ENCODE measurements at places on chromosomes 3 and 15.

- no peak for DNase-seq
These were observed 842.8 kb upstream of the EPHA6 start for GRCh38 chr3:95971573-95971972.

DNA sequence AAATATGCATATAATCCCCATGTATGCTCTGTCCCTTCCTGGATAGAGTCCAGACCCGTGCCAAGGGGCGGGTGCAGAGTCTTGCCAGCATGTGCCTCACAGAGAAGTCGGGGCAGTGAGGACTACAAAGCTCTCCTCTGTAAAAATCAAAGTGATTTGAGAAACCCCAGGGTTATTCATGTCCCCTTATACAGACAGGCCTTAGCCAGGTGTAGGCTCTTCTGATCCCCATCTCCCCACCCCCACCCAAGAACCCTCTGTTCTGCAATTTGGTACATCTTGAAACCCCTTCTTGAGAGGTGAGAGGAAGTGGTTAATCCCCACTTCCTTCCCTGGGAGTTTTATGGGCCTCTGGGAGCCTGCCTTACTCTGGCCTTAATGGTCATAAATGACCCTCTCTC, 24.7 kb downstream of the TRIM71 start:
- DNase-seq, result no peak

- no peak for DNase-seq
These were observed 118.5 kb downstream of the OPA1 start for GRCh38 chr3:193711523-193711963.

- DNase-seq, result no peak
These were observed 7.0 kb upstream of the VIPR1 start for GRCh38 chr3:42495393-42495792.

GRCh38 chr3:151085889-151086483, 522 bp downstream of the MED12L start:
- DNase-seq, result peak; percentile 25

DNA sequence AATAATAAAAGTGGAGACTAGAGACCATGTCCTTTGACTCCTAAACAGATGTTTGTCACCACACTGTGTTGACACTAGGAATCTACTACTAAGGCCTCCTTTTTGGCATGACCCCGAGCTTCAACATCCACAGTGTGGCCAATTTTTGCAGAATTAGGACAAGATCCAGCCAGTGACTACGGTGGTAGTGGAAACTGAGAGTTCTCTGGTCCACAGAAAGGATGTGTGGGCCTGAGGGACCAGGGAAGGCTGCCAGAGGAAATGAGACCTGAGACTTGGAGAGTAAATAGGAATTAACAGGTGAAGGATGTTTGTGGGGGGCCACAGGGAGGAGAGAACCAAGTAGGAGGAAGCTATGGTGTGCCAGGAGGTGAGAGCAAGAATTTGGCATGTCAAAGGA, 122.7 kb downstream of the CHCHD6 start:
- DNase-seq, result no peak

- no peak for DNase-seq
These were observed 21.3 kb downstream of the ADGRG7 start for GRCh38 chr3:100630664-100631063.

DNA sequence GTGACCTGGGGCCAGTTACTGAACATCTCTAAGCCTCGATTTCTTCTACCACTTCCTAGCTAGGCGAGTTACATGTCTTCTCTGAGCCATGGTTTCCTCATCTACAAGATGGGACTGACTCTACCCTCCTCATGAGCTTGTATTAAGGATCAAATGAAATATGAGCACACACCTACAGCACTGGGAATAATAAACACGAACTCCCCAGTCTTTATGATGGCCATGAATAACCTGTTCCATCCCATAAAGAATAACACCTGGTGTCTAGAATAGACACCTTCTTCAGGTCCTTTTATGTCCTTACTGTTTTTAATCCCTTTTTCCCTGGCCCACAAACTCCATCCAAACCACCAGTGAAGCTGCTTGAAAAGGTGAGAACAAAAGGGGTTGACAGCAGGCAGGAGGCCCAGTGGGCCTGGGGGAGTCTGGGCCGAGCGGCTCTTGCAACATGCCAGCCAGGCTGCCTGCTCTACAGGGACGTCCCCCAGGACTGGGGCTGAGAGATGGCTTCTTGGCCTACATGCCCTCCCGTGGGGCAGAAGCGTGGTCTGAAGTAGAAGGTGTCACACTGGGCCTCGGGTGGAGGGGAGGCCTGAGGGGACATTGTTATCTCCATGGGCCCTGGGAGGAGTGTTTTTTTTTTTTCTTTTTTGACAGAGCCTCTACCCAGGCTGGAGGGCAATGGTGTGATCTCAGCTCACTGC, 178.2 kb downstream of the RAB11A start:
- DNase-seq, result no peak

DNA sequence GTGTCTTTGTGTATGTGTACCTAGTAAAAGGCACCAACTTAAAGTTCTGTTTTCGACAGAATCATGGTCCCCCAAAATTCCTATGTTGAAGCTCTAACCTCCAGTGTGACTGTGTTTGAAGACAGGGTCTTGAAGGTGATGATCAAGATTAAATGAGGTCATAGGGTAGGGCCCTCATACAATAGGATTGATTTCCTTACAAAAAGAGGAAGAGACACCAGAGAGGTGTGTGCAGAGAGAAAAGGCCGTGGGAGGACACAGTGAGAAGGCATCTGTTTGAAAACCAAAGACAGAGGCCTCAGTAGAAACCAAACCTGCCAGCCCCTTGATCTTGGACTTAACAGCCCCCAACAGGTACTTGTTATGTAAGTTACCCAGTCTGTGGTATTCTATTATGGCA, 52.0 kb upstream of the CORO2B start:
- no peak for DNase-seq

DNA sequence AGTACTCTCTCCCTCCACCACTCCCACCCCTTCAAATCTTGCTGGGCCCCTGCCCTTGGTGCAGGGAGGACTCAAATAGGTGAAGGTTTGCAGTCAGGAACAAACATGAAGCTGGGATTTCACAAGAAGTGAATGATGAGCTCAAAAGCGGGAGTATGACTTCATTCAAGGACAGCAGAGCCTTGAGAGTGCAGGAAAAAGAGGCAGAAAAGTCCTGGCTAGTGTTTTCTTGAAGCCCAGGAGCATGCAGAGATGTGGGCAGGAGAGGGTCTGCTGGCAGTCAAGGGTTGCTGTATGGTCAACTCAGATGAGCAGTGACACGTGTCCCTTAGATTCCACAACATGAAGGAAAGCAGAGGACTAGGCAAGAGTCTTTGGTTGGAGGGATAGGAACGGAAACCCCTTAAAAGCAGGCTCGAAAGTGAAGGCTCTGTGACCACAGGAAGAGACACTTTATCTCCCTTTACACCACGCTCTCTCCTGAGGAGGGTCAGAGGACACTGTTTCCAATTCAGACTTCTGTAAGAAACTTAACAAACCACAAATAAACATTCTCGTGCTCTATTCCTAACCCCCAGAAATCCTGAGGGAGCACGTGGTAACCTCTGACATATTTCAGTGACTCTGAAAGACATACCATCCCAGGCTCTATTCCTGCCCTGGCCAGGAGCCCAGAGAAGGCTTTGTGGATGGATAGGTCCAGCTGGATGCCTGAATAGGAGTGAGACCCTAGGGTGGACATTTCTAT, 168.0 kb upstream of the NDN start:
- DNase-seq, result no peak

- DNase-seq, result no peak
These were observed 123.2 kb downstream of the DNAJB8 start for GRCh38 chr3:128343287-128344051.

DNA sequence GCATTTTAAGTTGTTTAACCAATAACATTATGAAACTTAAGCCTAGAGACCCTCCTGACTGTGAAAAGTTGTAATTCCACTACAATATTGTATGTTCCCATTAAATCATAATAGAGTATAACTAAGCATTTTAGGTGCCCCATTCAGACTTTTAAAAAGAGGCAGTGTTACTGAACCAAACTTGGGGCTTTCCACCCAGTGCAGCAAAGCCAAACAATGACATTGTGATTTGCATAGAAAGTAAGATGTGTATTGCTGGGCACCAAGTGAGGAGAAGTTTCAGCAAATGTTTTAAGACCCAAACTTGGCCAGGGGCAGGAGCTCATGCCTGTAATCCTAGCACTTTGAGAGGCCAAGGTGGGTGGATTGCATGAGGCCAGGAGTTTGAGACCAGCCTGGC, 706.2 kb downstream of the GRM7 start:
- DNase-seq, result no peak

GRCh38 chr15:96416934-96417759, 86.6 kb downstream of the NR2F2 start:
- no peak for DNase-seq

GRCh38 chr15:70337277-70338186, 239.8 kb upstream of the TLE3 start:
- DNase-seq, result no peak

DNA sequence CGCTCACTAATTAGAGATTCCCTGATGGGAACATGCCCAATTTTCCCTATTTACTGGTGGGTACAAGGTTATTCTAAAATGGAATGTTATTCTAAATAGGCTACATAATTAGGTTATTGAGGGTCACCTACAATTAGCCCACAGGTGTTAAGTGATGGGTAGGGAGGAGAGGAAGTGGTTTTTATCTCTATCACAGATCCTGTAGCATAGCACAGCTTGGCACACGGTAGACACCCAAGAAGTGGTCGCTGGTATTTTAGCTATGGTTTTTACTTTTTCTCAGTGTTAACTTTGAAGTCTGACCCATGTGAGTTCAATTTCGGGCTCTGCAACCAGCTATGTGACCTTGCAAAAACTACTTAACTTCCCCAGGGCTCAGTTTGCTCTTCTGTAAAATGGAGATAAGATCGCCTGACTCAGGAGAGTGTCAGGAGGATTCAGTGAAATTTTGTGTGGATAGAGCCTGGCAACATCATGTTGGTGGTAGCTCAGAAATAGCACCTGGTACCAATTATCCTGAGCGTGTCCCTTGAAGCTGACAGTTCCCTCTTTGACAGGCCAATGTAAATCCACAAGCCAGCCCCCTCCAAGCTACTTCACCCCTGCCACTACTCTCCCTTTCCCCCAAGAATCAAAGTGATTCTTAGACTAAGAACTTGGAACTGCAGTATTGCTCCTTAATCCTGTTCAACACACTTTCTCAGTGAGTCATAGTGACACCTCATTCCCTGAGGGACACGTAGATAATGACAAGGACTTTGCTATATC, 8.7 kb upstream of the LMCD1 start:
- DNase-seq, result no peak

DNA sequence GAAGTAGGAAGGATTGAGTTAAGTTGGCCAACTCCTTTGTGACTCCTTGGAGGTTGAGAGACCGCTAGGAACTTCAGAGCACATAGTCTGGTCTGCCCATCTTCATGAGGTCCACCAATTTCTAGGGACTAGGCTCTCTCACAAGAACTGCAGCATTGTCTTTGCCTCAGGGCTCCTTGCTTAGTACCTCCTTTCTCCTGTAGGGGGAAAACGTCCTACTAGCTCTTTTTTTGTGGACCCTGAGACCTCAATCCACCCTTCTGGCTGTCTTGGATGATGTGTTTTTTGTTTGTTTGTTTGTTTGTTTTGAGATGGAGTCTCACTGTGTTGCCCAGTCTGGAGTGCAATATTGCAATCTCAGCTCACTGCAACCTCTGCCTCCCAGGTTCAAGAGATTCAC, 21.6 kb downstream of the REC114 start:
- DNase-seq, result no peak

DNA sequence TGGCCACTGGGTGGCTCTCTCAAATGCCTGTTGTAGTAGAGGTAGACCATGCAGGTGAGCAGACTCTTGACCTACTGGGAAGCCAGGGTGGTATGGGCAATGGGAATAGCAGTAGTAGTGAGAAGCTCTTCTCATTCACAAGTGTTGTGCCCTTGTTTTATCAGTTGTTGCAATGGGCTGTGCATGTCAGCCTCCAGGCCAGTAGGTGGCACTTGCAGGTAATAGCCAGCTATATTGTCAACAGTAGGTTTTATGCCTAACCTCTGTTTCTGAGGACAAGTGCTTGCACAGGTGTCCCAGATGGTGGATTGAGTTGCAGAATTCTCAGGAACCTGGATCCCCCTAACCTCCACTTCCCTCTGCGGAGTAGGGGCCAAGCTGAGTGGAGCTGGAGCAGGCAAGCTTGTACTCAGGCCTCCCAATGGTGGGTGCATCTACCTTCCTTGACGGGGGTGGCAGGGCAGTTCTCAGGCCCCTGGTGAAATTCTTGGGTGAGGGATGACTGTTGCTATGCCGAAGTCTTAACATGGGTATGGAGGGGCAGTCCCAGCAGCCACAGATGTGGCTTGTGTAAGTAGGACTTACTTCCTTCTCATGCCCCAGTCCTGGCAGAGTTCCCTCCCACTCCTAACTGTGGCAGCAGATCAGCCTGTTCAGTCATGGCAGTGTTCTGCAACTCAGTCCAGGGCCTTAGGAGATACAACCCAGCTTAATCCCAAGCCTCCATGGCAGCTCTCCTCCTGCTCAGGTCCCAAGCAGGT, 104.3 kb downstream of the NEO1 start:
- DNase-seq, result no peak

- no peak for DNase-seq
These were observed 570.0 kb upstream of the NR2F2 start for GRCh38 chr15:95760508-95760907.

DNA sequence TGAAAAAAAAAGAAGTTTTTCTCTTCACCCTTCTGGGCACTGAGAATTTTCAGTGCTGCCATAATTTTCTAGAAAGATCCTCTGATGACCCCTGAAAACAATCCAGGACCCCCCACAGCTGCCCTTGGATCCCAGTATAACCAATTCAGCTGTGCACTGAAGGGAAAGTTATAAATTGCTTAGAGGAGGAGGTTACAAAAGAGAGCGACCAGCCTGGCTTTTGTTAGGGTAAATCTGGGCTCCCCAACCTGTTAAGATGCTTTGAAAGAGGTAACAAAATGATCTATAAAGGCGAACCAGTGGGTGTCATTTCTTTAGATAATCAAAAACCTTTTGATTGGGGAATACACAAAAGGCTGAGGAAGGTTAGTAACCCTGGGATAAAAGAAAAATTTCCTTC, 407.9 kb upstream of the ATP11B start:
- DNase-seq, result no peak

GRCh38 chr3:194075802-194076460, 60.0 kb upstream of the HES1 start:
- no peak for DNase-seq

- DNase-seq, result no peak
These were observed 923.0 kb upstream of the NR2F2 start for GRCh38 chr15:95407534-95407933.

- peak; percentile 86 for DNase-seq
These were observed 26.7 kb downstream of the FLNB start for GRCh38 chr3:58034738-58035523.

DNA sequence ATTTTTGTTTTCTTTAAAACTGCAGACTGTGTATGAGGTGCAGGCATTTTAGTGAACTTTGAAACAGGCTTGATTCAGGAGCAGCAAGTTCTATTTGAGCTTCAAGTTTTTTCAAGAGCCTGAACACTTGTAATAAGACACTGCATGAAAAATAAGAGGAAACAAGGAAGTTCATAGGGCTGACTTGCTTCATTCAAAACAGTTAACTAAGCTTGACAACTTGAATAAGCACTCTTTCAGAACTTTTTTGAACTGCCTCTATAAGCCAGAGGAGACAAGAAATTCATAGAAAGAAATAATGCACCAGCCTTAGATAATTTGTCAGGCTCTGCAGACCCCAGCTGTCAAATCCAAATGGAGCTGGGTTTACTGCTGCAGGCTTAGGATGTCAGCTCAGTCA, 130.2 kb downstream of the SSR3 start:
- DNase-seq, result no peak

GRCh38 chr15:74838137-74838516, 4.8 kb downstream of the ULK3 start:
- DNase-seq, result no peak

- no peak for DNase-seq
These were observed 2.5 kb downstream of the SEMA3B start for GRCh38 chr3:50271314-50271936.

- no peak for DNase-seq
These were observed 99.6 kb downstream of the SLC25A26 start for GRCh38 chr3:66320390-66320789.
